Renal cortex interstitium (tissue), 15 donors: ENCODE measurements at places on chromosomes 16 and 17. TPM values are rescaled to one million over a fixed set of nuclear protein-coding genes. Genes with fewer than 3 reads are reported as not detected.

The MAP2K6 gene
- polyA plus RNA-seq: 21.0 TPM

The SLC25A39 gene
- polyA plus RNA-seq: 113 TPM

The KRT37 gene
- not detected for polyA plus RNA-seq

The PDIA2 gene
- 2.5 TPM for polyA plus RNA-seq

The FZD2 gene
- polyA plus RNA-seq: 45.7 TPM

The DOC2B gene
- polyA plus RNA-seq: 51.7 TPM

The TEX19 gene
- not detected for polyA plus RNA-seq

The HOXB6 gene
- 115 TPM for polyA plus RNA-seq

The MEOX1 gene
- polyA plus RNA-seq: 17.5 TPM

The TMC8 gene
- 2.4 TPM for polyA plus RNA-seq

The MT1M gene
- not detected for polyA plus RNA-seq

- no peak for DNase-seq
Observed at GRCh38 chr16:51801635-51802034, 650.6 kb upstream of the SALL1 start.

DNA sequence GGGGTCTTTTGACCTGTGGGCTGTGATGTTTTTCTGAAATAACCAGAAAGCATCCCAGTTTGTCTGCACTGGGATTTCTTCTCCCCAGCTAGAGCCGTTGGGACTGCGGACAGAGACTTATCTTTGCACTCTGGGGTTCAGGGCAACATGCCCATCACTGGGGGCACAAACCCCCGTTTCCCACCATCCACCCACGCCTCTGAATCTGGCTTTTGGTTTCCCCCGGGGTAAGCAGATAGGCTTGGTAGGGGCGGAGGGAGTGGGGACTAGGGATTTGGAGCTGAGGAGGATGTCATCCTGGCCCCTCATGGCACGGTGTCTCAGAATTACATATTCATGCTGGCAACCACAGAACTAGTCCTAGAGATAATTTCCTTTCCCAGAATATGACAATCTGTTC lies 68.6 kb downstream of the CCDC182 start:
- DNase-seq: no peak

GRCh38 chr17:13320046-13320785 lies 281.5 kb downstream of the HS3ST3A1 start:
- no peak for DNase-seq

DNA sequence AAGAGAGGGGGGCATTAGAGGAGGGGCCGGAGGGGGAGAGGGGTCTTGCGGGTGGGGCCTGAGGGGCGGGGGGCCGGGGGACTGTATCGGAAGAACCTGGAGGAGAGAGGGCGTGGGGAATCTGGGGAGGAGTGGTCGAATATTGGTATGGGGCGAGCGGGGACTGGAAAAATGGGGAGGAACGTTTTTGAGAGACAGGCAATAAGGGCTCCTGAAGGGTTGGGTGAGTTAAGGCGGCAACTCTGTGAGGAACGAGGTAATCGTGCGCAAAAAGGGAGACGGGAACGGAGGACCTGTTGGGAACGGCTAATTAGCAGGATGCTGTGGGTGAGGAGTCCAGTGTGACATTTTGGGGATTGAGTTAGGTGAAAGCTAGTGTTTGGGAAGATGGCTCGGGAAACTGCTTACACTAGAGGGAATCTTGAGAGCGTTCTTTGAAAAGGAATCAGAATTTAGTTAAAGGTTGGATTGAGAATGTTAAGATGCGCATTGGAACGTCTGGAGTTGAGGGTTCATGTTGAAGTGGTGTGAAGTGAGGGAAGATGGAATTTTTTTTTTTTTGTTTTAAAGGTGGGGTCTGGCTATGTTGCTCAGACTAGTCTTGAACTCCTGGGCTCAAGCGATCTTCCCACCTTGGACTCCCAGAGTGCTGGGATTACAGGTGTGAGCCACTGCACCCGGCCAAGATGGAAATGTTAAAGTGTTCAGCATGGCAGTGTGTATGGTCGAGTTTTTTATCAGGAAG lies 662 bp downstream of the WIPF2 start:
- no peak for DNase-seq

- DNase-seq: no peak
Observed at GRCh38 chr17:48636177-48637018, 10.2 kb upstream of the HOXB9 start.

- DNase-seq: no peak
Observed at GRCh38 chr17:74963656-74964055, 8.9 kb downstream of the HID1 start.

DNA sequence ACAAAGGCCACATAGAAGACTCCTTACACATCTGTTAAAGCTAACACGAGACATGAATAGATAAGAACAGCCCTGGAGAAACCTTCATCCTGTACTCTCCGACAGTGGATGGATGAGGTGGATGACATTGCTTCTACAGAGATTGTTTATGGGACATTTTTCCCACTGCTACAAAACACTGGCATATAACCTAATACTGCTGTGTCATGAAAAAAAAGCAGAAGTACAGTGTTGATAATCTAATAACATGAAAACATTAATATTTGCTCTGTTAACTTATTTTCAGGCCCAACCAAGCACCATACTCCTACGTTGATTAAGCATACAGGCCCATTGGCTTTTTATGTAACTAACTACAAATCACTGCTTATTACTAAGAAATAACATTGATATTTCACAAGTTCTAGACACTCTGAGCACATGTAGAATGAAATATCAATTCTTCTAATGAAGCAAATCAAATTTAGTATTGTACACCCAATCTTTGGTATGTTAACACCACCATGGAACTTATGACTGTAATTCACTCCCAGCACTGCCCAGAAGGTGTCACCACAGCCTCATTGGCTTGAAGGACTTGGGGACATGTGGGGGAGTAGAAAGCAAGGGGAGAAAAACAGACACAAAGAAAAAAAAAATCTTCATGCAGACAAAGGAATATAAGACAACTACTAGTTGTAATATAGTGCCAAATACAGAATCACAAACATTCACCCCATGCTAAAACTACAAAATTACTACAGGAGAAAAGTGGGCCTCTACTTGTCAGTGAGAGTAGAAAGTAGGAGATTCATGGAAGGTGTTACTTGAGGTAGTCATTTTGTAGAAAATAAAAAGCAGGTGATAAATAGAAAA lies 330.0 kb upstream of the PMFBP1 start:
- peak; percentile 51 for DNase-seq

GRCh38 chr17:38720941-38721340 lies 9.2 kb upstream of the CISD3 start:
- DNase-seq: no peak

DNA sequence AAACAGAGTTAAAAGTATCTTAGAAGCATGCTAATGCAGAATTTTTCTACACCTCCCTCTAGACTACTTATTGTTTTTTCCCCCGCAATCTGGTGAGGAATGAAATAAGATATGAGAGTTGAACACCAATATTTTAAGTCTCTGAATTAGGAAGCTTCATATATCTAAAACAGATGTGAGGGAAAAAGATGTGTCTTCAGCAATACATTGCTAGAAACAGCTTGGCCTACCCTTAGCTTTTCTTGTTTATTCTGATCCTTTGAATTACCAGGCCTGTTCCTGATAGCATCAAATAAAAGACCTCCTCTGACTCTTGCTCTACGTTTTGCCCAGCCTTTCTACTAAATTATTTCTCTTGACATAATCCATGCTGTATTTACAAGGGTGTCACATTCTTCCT lies 221.8 kb downstream of the CDH11 start:
- DNase-seq: no peak

GRCh38 chr17:44738214-44738906 lies 20.4 kb upstream of the ADAM11 start:
- no peak for DNase-seq

DNA sequence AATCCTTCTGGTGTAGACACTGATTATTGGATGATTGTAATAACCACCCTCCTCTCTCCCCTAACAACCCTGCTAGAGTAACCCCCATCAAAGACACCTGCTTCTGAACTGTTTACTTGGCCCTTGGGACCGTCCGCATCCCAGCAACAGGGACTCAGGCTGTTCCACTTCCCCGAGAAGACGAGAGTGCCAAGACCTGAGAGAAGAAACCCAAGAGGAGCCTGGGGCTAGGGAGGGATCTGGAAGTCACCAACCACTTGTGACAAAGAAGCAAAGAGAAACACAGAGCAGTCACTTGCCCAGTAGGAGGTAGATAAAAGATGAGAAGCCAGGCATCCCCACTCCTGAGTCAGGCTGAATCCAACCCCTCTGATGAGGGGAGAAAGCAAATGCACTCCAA lies 84.3 kb downstream of the CDH11 start:
- DNase-seq: no peak
